Left colon (tissue), 2 donors: ENCODE measurements at places on chromosomes 7 and 10. TPM values are rescaled to one million over a fixed set of nuclear protein-coding genes. Genes with fewer than 3 reads are reported as not detected.

The WDFY4 gene
- total RNA-seq = 1.5 TPM

The WBP1L gene
- 47.8 TPM for total RNA-seq

The AGMO gene
- 1.9 TPM for total RNA-seq

The ANXA8 gene
- not detected for total RNA-seq

The PNLIP gene
- total RNA-seq = 0.89 TPM

The ADAM12 gene
- total RNA-seq = 0.61 TPM

The PNPLA8 gene
- total RNA-seq = 20.0 TPM

The AKR1C4 gene
- not detected for total RNA-seq
